ENCODE measurements at places on chromosomes 7 and 10.

DNA sequence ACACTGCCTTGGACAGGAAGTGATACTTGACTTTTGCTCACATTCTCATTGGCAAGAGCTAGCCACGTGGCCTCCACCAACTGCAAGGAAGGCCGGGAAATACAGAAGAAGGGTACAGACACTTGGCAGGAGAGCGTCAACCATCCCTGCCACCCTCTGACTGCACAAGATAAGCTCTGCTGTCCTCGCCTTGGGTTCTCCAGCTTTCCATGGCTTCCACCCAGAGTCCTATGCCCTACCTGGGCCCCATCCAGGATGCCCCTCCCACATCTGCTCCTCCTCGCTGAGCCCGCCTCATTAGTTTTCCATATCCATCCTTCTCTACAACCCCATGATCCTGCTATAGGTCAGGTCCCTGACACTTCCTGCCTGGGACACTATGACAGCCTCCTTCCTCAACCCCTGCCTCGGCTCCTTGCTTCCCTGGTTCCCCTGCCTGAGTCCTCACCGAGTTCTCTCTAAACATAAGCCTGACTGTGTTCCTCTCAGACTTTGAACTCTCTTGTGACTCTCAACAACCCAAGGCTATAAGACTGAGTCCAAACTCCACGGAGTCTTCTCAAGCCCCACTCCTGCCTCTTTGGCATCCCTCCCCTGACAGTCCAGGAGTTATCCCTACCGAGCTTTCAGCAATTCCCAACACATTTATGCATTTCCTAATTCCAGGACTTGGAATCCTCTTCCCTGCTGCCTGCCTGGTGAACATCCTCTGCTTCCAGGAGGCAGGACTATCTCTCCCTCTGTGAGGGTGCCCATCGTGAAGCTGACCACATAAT, 23.2 kb upstream of the GDF10 start:
- no peak for DNase-seq

DNA sequence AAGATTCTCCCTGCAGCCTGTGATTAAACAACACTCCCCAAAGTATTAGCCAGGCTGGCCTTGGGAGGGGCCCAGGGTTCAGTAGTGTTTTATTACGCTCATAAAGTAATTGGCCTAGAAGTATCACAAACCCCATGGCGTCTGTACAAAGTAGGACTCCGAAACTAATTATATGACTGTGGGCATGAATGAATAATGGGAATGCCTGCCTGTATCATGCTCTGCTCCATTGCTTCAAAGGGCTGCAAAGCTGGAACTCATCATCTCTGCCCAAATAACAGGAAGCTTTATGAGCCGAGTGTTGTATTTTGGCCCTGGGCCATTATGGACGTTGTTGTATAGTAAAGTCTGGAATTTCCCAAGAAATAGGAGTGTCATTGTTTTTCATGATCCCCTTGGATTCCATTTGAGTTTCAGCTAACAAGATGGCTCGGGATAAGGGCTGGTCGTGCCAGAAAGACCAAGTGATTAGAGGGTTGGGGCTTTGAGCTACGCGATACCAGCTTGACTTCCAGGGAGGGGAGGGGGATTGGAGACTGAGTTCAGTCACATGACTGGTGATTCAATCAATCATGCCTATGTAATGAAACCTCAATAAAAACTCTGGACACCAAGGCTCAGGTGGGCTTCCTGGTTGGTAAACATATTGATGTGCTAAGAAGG, 65.3 kb upstream of the NPTX2 start:
- no peak for DNase-seq

DNA sequence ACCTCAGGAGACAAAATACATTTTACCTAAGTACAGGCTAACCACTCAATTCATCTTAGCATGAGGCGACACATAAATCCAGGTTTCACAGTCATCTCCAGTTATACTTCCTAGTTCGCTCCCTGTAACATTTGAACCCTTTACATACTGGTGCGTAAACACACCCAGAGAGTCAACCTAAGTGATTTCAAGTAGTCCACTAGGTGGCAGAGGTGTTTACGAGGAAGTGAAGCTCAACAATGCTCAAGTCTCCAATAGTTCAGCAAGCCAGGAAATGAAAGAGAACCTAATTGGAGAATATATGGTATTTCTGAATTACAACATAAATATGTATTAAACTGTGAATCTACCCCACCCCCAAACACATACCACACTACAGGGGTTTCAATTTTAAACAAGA, 76.3 kb upstream of the ABCB5 start:
- DNase-seq: no peak

GRCh38 chr10:74962517-74962916, 136.1 kb downstream of the KAT6B start:
- no peak for DNase-seq

DNA sequence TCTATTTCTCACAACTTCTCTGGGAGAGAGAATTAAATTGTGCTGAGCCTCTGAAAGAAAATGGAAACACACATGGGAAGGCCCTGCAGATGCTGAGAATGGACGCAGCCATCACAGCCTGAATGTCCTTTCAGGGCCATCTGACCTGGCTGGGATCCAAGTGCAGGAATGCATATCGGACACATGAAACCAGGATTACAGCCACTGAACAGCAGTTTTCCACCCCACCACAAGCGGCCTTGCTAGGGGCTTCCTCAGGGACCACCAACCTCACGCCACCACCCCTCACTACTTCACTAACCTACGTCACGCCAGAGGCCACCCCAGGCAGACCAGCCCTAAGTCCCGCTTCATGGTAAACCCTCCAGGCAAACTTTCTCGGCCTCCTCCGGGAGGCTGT, 103.3 kb downstream of the DIP2C start:
- no peak for DNase-seq

DNA sequence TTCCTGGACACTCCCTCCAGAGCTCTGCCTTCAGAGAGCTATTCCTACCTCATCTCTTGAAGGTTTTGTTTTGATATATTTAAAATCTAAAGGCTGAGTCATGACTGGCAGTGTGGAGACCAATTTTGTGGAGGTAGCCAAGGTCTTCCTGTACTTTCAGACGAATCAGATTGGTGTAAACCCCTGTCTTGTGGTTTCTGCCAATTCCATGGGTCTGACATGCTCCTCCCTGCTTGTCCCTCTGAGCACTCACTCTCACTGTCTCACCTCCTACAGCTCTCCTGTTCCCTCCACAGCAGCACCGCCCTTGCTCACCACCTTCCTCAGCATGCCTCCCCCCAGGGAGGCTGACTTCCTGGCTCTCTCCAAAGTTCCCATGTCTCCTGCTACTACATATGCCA, 179.8 kb downstream of the NPSR1 start:
- no peak for DNase-seq

DNA sequence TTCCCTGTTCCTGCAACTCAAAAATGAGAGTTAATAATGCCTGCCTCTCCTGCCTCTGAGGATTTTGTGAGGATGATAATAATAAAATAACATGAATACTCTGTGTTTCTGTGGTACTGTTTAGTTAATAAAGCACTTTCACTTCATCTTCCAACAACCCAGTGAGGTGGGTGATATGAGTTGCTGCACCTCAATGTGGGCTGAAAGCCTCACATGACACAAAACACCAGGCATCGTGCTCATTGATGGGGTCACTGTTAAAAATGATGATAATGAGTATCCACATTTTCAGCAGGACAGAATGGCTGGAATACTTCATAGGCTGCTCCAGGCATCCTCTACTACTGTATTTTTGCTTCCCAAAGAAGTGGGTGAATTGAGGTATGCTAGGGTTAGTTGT, 222.8 kb upstream of the NRP1 start:
- no peak for DNase-seq
